ENCODE measurements at places on chromosomes 4 and X.

DNA sequence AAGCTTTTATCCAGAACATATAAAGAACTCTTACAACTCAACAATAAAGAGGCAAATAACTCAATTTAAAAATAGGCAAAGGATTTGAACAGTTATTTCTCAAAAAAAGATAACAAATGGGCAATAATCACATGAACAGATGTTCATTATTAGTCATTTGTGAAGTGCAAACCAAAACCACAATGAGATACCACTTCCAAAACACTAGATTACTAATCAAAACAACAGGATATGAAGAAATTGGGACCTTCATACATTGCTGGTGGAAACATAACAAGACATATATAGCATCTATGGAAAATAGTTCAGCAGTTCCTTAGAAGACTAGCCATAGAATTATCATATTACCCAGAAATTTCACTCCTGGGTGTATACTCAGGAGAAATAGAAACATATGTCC, 224.6 kb downstream of the FBXO8 start:
- DNase-seq: no peak

DNA sequence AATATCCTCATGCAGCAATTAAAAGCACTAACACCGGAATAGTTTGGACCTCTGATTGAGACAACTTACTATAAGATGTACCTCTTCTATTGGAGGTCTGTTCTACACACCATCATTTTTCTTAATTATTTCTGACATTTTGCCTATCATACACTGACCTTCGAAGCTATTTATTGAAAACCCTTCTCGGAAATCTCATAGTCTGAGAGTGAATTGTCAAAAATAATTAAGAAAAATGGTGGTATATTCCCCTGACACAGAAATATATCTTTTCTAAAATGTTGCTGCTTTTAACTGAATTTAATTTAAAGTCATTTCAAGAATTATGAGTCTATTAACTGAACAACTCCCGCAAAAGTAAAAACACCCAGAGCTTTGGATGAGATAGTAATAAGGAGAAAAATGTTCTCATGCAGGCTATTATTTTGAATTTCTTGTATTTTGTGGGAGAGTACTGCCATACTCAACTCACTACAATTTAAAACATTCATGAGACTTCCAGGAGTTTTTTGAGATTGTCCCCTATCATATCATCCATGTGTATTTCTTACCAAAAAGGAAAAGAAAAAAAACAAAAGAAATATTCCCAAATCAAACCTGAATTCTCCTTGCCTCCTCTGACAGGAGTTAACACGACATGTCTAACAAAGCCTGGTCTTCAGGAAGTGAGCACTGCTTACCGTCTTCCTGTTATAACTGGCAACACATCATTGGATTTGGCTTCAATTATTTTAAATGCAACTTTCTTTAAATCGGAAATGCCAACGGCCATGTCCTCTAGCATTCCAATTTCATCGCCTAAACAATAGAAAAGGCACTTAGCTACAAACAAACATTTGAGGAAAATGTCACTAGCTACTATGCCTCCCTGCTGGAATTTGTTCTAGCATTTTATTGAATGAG, 485.3 kb downstream of the IL15 start:
- no peak for DNase-seq

DNA sequence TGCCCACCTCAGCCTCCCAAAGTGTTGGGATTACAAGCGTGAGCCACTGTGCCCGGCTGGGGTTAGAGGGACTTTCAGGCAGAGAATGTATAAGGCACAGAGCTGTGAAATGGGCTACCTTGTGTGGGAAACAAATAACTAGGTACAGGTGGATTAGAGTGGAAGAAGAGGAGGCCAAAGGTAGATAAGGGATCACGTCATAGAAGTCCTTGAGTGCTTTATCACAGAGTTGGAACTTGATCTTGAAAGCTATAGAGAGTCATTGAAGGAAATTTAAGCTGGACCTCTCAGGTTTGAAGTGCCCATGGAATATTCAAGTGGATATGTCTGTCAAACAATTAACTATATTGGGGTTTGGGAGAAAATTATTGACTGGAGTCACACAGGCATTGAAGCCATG, 8.4 kb downstream of the N4BP2 start:
- no peak for DNase-seq

- DNase-seq: no peak
Measured at GRCh38 chr4:150972592-150972991, 42.5 kb downstream of the LRBA start.

DNA sequence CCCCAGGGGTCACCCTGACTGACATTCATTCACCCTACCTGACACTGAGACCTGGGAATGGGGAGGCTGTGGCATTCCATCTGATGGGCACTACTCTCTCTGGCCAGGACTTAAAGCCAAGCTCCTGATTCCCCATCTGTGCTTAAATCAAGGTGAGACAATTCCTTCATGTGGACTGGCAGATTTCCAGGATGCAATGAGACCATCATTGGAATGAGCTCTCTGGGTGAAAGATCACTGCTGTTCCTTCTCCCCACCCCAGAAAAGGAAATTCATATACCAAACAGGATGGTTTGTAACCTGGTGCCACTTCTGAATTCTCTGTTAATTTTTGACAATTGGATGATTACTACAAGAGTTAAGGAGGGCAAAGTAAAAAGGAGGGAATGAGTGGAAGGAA, 354.8 kb downstream of the MID1IP1 start:
- no peak for DNase-seq

- DNase-seq: no peak
Measured at GRCh38 chr4:1002131-1002630, 9.0 kb upstream of the SLC26A1 start.
